ENCODE measurements at places on chromosomes 6 and 20.
A peak's percentile ranks its signal among the peaks of the same experiment; 100 is the strongest.

GRCh38 chr20:45011108-45011526, 44.8 kb downstream of the STK4 start:
- no peak overlapping the region for H3K27ac ChIP-seq
- DNase-seq, result peak; percentile 53
- H3K4me3 ChIP-seq, result no peak overlapping the region

DNA sequence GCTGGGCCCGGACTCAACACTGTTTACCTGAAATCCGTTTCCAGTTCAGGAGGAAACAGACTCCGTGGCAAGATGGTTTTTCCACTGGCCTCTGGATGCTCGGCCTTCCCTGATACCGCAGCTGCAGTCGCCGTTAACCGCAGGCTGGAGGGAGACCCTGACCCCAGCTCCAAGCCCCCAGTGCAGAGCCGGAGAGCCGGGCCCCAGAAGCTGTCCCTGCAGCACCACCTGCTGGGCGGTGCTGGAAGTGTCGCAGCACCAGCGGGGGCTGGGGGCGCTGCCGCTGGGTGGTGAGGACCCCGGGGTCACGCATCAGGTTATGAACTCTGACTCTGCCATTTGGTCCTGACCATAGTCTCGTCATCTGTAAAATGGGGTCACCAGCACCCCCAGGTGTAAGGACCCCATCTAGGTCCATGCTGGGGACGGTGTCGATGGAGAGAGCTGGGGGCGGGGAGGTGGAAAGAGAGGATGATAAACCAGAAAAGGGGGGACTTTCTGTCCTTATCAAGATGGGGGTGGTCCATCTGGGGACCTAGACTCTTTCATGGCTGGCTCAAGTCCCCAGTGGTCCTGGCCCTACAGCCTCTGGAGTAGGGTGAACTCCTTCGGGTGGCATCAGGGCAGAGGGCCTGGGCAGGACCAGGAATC, 20.8 kb upstream of the CHRNA4 start:
- H3K4me1 ChIP-seq, result no peaks in the 10 kb centered on the region
- no peak overlapping the region for H3K4me3 ChIP-seq
- H3K27ac ChIP-seq, result no peak overlapping the region
- DNase-seq, result peak; percentile 50
- H3K27me3 ChIP-seq, result peaks cover 3% of the 10 kb centered on the region

- H3K27me3 ChIP-seq, result no peaks in the 10 kb centered on the region
- no peaks in the 10 kb centered on the region for H3K36me3 ChIP-seq
- no peak overlapping the region for H3K27ac ChIP-seq
- no peak for DNase-seq
These were observed 337.9 kb downstream of the TAF4 start for GRCh38 chr20:61727761-61728160.

- no peak overlapping the region for H3K4me3 ChIP-seq
- peaks cover 6% of the 10 kb centered on the region for H3K27me3 ChIP-seq
- no peaks in the 10 kb centered on the region for H3K36me3 ChIP-seq
- peak; percentile 59 for DNase-seq
- no peak overlapping the region for H3K27ac ChIP-seq
These were observed 114.5 kb downstream of the TOX2 start for GRCh38 chr20:44028868-44029847.

- H3K4me3 ChIP-seq, result no peak overlapping the region
- H3K36me3 ChIP-seq, result no peaks in the 10 kb centered on the region
These were observed 222.4 kb upstream of the MYLIP start for GRCh38 chr6:15906420-15907016.

DNA sequence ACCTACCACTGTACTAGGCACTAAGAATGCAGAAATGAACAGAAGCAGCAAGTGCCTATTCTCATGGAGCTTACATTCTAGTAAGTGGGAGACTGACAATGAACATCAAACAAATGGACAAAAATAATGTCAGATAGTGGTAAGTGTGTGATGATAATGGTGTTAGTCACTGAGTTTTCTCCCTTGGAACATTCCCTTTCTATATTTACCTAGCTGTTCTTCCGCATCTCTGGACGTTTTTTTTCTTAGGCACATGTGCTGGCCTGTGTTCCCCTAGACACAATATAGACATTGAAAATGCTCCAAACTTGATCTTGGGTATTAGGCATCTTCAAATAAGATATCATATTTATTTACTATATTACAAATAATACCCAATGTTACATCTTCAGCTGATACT, 218.1 kb upstream of the GJE1 start:
- H3K4me1 ChIP-seq, result no peaks in the 10 kb centered on the region
- no peaks in the 10 kb centered on the region for H3K36me3 ChIP-seq
- no peak overlapping the region for H3K27ac ChIP-seq
- H3K27me3 ChIP-seq, result no peaks in the 10 kb centered on the region

DNA sequence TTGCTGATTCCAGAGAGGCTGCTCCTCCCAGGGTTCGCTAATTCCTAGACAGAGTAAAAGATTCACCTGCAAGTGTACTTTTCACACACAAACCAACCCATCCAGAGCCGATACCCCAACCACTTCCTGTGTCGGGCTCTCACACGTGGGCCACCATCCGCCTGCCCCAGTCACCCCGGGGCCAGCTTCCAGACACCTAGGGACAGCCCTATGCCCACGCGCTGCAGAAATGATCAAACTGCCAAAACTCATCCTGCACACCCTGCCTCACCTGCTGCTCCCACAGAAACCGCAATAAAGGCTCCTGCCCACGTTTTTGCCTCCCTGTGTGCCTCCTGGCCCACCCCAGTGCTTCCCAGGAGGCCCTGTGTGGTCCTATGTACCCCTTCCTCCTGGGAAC, 59.5 kb downstream of the PSMG4 start:
- no peak overlapping the region for H3K27ac ChIP-seq
- DNase-seq, result peak; percentile 65
- H3K4me1 ChIP-seq, result peaks cover 12% of the 10 kb centered on the region
- no peaks in the 10 kb centered on the region for H3K36me3 ChIP-seq
- peaks cover 40% of the 10 kb centered on the region for H3K27me3 ChIP-seq

DNA sequence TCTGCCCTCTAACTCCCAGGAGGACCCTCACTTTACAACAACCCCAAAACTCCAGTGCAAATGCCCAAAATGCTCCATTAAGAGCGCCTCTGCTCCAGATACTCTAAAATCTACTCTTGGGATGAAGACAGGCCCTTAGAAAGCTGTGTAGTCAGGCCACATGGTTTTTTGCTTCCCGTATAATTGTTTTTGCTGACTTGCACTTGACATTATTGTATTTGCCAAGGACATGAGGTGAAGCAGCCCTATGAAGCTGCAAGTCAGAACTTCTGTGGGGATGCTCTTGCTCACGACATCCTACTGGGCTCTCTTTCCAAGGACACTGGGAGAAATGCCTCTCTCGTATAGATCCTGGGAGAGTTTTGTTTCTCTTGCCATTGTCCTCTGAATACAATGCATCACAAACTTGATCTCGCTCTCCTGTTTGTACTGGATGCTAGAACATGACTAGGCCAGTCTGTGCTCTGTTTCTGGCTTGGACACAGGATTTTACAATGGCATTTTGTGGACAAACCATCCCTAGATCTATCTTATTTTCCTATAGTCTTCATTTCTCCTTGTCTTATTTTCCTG, 177.2 kb upstream of the DTNBP1 start:
- no peaks in the 10 kb centered on the region for H3K27me3 ChIP-seq
- H3K4me3 ChIP-seq, result no peak overlapping the region
- H3K36me3 ChIP-seq, result no peaks in the 10 kb centered on the region
- H3K4me1 ChIP-seq, result no peaks in the 10 kb centered on the region

- H3K27me3 ChIP-seq, result no peaks in the 10 kb centered on the region
- H3K36me3 ChIP-seq, result no peaks in the 10 kb centered on the region
- peaks cover 17% of the 10 kb centered on the region for H3K4me1 ChIP-seq
- H3K4me3 ChIP-seq, result no peak overlapping the region
- H3K27ac ChIP-seq, result no peak overlapping the region
These were observed 545 bp downstream of the SLC35D3 start for GRCh38 chr6:136922685-136923006.

DNA sequence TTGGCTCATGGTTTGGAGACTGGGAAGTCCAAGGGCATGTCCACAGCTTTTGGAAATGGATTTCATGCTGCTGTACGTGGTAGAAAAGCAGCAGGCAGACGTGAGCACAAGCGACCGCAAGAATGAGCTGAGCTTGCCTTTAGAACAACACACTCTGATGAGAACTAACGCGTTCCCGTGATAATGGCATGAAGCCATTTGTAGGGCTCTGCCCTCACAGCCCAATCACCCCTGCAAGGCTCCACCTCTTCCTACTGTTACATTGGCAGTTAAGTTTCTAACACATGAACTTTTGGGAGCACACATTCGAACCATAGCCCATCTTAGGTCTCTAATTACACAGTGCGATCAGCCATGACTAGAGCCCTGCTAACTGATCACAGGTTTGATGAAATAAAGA, 107.5 kb upstream of the TMEM170B start:
- no peaks in the 10 kb centered on the region for H3K36me3 ChIP-seq
- no peak for DNase-seq
- H3K4me3 ChIP-seq, result no peak overlapping the region

DNA sequence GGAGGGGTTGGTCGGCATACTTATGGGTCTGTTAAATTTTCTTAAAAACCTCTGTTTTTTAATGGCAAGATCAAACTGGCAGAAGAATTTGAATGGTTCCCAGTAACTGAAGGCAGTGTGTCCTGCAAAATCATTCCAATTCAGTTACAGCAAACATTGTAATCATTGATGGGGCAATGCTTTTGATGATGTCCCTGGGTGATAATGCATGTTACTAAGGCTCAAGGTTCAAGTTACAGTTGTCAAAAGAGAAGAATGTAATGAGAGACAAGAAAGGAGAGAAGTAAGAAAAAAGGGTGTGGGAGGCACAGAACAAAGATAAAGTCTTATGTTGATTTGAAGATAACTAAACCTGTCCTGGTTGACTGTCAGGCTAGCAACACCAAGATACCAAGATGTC, 54.9 kb downstream of the CEP162 start:
- H3K27me3 ChIP-seq, result no peaks in the 10 kb centered on the region
- H3K4me3 ChIP-seq, result no peak overlapping the region
- H3K27ac ChIP-seq, result no peak overlapping the region
- no peak for DNase-seq

GRCh38 chr6:36154286-36154685, 24.0 kb downstream of the MAPK13 start:
- no peaks in the 10 kb centered on the region for H3K36me3 ChIP-seq
- no peak overlapping the region for H3K4me3 ChIP-seq
- no peak overlapping the region for H3K27ac ChIP-seq
- H3K4me1 ChIP-seq, result peaks cover 7% of the 10 kb centered on the region
- no peaks in the 10 kb centered on the region for H3K27me3 ChIP-seq
- DNase-seq, result no peak

DNA sequence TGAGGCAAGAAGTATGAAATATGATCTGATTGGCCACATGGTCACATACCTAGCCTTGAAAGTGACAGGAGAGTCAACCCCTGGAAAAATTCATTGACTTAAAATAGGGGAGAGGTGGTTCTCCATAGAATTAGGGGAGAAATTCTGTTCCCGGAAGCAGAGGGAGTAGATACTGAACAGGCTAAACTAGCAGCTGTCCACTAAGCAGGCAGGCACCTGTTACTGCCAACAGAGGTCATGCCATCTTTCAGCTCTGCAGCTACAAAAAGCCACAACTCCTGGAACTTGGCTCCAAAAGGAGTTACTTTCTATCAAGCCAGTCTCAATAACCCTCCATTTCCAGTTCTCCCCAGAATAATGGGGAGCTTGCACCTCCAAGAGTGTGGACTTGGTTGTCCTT, 352.5 kb downstream of the MAFB start:
- no peak overlapping the region for H3K4me3 ChIP-seq
- H3K36me3 ChIP-seq, result no peaks in the 10 kb centered on the region
- no peak for DNase-seq
- H3K27ac ChIP-seq, result no peak overlapping the region
- peaks cover 12% of the 10 kb centered on the region for H3K27me3 ChIP-seq
- H3K4me1 ChIP-seq, result no peaks in the 10 kb centered on the region

DNA sequence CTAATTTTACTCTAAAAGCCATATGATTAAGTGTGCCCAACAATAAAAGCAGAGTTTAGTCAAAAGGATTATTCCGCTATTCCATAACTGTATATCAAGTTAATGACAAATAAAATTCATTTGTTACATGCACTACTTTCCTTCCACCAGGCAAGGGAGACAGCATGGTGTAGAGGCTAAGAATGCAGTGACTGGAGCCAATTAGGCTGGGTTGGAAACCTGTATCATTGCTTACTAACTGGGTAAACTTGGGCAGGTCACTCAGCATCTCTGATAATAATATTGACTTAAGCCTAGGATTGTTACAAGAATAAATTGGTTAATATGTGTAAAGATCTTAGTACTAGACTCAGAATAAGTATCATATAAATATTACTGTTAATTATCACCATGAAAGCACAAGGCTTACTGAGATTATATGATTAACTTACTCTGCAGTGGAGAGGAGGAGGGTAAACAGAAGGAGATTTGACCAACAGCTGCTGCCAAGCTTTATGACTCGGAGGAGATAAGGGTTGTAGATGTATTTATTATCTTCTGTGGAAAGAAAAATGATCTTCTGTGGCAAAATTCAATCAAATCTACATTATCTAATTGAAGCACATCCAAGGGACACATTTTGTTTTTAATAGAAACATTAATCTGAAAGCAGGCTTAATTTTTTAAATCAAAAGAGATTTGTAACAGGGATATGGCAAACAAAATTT, 1459.9 kb downstream of the GRIK2 start:
- no peak for DNase-seq
- no peaks in the 10 kb centered on the region for H3K27me3 ChIP-seq
- H3K4me1 ChIP-seq, result no peaks in the 10 kb centered on the region

DNA sequence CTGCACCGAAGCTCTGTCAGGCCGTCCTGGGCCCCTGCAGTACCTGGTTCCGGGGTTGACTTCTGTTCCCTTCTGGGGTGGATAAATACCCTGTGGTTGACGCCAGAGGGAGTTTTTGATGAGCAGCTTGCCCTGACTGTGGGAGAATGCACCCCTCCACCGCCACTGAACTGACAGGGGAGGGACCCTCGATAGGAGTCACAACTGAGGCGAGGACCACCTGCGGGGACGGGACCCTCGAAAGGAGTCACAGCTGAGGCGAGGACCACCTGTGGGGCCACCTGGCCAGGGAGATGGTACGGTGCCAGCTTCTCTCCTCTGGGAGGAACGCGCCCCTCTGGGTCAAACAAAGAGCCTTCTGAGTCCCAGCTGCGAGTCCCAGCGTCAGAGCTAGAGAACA, 100.1 kb upstream of the FRMD1 start:
- no peaks in the 10 kb centered on the region for H3K36me3 ChIP-seq
- no peaks in the 10 kb centered on the region for H3K4me1 ChIP-seq
- no peak for DNase-seq

- no peaks in the 10 kb centered on the region for H3K27me3 ChIP-seq
- peaks cover 6% of the 10 kb centered on the region for H3K36me3 ChIP-seq
- H3K4me3 ChIP-seq, result no peak overlapping the region
- no peak for DNase-seq
These were observed 490.4 kb downstream of the CDKAL1 start for GRCh38 chr6:21024616-21025015.

- no peaks in the 10 kb centered on the region for H3K4me1 ChIP-seq
- no peak overlapping the region for H3K4me3 ChIP-seq
- H3K27ac ChIP-seq, result no peak overlapping the region
These were observed 106.7 kb upstream of the RREB1 start for GRCh38 chr6:7000825-7001777.

DNA sequence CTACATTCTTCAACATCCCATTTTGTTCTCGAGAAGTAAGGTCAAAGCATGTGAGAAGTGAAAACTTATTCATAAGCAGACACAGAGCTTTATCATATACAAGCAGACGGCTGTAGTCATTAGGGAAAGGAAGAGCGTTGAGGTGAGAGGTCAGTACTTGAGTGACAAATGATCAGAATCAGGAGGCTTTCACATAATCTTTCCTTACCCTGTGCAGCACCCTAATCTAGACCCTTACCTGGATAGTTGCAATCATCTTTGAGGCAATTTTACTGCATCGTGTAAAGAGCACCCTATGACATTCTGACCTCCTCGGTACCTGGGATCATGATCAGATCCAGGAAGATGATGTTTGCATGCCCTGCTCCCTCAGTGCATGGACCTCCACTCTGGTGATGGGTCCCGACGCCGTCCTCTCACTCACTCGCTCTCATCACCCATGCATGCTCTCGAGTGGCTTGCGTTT, 62.7 kb downstream of the RNF182 start:
- no peak overlapping the region for H3K27ac ChIP-seq
- H3K4me3 ChIP-seq, result no peak overlapping the region
- no peaks in the 10 kb centered on the region for H3K4me1 ChIP-seq
